ENCODE measurements at places on chromosomes 2 and 18.

DNA sequence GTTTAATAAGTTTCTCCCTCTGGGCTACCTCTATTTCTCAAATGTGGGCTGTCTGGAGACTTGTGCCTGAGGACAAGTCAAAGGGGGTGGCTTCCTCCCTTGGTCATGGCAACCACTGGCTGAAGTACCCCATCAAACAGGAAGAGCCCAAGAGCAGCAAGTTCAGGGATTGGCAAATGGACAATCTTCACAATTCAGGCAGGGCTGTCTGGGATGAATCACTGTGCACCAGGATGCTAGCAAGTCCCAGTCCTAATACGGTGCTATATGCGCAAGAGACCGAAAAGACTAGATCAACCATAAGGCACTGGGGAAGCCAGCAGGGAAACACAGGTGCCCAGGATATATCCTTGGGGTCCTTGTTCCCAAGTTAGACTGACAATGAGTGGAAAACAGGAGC is 75.5 kb downstream of the ANTXR1 start:
- no peak for DNase-seq

- peak; percentile 40 for DNase-seq
These were observed 60.5 kb upstream of the PELI1 start for GRCh38 chr2:64204703-64205102.

DNA sequence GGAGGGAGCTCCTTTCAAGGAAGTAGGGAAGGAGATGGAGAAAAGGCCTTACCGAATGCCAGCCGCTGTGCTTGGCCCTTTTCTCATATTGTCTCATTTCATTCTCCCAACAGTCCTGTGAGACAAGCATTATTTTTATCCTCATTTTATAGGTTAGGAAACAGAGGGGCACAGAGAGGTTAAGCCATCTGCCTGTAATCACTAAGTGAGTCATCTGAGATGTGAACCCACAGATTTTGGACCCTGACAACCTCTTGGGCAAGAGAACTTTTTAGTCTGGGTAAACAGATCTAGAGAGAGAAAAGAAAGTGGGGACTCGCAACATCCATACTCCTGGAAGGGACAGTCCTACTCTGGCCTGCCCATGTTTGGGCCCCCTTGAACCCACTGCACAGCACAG is 91.7 kb upstream of the LCLAT1 start:
- DNase-seq = no peak

GRCh38 chr2:13558368-13558767 is 841.6 kb downstream of the TRIB2 start:
- DNase-seq = no peak

DNA sequence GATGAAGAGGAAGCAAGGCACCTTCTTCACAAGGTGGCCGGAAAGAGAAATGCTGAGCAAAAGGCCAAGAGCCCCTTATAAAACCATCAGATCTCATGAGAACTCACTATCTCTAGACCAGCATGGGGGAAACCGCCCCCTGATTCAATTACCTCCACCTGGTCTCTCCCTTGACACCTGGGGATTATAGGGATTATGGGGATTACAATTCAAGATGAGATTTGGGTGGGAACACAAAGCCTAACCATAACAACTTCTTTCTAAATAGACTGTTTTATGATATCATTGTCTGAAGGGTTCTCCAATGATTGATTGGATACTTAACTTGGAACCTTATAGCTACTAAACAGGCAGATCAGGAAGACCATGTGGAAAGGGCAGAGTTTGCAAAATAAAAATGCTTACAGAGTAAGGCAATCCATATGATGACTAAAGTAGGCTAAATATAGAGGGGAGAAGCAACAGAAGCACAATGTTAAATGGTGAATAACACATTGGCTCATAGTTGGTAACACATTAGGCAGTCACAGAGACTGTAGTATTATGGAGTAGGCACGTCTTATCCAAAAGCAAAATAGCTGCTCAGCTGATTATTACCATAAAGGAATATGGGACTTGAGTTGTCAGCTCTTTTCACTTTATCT is 179.0 kb downstream of the BARD1 start:
- DNase-seq = no peak

DNA sequence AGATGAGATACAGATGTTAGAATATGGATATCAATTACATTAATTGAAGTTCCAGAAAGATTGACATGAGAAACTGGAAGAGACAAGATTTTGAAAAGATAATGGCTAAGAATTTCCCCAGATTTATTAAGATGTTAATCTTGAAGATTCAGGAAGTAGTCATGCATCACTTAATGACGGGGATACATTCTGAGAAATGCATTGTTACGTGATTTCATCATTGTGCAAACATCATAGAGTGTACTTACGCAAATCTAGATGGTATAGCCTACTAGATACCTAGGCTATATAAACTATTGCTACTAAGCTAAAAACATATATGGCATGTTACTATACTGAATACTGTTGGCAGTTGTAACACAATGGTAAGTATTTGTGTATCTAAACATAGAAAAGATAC is 6.8 kb upstream of the CHMP3 start:
- no peak for DNase-seq

DNA sequence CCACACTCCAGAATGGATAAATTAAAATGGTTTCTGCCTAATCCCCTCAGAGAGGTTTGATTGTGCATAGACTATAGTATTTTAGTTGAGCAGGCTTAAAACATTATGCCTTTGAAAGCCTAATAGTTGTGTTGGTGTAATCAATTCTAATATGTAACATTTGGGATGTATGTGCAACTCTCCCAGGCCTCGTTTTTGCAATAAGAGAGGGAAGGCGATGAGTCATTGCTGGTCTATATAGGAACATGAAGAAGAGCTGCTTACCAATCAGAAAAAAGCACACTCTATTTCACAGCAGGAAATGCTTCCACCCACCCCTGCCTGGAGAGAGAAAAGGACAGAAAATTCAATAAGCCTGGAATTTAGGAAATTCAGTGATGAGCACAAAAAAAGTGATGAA is 1424.0 kb upstream of the PIK3C3 start:
- DNase-seq = no peak

GRCh38 chr18:38115201-38115600 is 549.6 kb upstream of the CELF4 start:
- DNase-seq = no peak

DNA sequence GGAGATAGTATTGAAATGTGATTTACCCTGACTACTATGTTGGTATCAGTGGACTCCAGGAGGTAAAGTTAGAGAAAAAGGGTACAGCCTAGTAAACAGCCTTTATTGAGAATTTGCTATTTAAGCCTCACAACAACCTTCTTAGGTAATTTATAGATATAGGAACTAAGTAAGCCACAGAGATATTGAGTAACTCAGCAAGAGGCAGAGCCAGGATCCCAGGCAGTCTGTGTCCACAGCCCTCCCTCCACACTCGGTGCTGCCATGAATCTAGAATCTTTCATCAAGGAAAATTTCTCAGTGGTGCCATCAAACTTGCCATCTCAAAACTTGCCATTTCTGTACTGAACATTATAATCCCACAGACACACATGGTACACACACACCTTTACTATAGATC is 170.9 kb downstream of the CAPN13 start:
- DNase-seq = no peak

DNA sequence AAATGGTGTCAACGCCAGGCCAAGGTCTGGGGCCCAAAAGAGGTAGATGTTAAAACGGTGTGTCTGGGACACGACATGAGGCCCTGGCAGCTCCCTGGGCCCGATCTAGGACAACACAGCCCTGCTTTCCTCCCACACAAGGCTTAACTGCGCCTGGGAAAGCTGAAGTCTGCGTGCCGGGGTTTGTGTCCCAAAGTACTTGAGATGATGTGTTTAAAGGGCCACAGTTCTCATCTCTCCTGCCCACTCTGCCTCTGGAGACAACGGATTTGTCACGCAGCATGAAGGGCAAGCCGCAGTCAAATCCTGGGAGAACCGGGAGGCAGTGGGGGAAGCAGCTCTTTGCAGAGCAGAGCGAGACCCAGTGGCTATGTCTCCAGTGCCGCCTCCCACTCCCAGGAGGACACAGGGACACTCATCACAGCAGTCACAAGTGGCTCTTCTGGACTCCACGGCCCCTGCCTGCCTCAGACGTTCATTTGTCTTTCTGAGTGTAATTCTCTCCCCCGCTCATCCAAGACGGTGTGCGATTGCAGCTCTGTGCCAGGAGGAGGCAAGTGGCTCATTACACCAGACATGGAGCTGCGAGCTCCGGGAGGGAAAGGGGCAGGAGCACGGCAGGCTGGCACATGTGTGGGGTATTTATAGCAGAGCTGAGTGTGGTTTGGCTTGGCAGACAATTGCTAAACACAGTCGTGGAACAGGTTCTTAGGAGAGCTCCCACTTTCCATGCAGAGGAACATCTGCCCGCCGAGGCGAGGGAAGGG is 57.7 kb upstream of the SEMA4C start:
- no peak for DNase-seq

DNA sequence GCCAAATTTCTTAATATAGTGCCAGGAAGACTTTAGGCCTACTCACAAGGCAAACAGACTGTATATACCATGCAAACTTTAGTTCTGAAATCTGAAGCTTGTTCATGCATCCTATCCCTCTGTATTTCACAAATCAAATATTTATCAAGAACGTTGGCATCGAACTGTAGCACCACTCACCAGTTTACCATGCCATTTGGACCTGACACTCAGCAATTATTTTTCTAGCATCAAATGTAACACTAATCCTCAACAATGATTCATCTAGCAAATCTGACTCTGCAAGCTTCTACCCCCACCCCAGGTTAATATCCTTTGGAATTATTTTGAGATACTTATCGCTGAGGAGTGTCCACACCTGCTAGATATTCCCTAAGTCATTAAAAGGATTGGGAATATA is 1506.6 kb downstream of the LRP1B start:
- DNase-seq = no peak

DNA sequence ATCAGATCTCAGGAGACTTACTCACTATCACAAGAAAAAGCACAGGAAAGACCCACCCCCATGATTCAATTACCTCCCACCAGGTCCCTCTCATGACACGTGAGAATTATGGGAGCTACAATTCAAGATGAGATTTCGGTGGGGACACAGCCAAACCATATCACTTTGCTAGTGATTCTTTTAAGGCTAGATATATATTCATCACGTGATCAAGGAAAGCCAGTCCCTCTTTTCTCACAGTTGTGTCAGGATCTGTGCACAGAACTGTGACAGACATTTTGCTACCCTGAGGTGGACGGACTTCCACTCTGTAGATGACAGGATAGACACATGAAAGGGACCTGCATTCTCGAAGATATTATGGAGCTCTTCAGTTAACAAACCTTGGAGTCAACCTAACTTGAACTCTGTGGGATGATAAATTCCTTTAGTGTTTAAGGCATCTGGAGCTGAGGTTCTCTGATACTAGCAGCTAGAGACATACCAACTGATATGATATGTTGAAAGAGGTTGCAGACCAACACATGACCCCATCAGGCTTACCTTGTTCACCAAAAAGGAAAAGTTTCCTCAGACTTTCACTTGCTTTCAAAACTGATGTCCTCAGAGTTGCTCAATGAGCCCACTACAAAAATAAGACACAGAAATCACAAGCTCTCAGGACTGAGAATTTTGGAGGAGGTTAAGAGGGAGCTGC is 66.3 kb upstream of the SCG2 start:
- DNase-seq = no peak

DNA sequence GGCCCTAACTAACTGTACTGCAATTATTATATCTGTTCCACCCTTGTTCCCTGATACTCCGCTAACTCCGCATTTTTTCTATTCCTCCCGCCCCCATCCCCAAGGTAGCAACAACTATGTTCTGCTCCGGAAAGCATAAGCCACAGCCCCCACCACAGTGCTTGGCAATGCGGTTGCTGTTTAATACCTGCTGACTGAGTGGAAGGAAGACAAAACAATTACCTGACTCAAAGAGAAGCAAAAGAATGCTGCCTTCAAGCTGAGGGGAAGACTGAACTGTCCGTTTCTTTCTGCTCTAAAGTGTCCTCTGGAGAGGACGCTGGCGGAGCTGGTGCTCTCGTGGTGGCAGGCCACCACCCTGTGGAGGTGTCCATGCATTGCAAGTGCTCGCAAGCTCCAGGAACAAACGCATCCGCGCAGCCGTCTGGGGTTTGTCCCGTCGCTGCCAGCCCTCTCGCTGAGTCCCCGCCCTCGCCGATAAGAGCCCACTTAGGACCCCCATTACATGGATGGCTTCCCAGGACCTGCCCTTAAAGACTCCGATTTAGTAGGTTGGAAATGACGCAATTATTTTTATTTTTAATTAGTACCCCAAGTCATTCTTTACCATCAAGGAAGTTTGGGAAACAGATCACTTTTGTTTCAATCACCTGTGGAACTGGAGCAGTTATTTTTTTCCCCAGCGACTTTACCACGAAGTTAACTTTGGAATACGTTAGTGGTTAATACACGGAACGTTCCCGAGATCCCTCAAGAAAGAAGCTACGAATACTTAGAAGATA is 1.6 kb upstream of the MYL12A start:
- peak; percentile 74 for DNase-seq

DNA sequence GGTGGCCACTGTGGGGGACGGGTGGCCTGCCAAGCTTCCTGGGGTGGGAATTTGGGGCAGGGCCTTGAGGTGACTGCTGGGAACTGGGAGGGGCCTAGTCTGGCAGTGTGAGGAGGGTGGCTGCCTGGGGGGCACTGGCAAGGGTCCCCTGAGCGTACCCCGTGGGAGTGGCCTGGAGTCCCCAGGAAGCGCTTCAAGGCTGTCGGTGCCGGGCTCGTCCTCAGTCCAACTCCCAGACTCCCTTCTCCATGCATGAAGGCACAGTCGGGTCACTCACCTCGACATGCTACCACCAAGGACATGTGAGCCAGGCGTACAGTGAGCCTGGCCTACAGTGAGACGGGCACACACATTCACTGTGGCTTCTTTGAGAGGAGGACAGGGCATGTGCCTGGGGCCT is 105.3 kb downstream of the SMIM21 start:
- DNase-seq = no peak

GRCh38 chr2:176164611-176165369 is 7.7 kb downstream of the HOXD3 start:
- DNase-seq = no peak

GRCh38 chr2:50840341-50841124 is 191.4 kb downstream of the NRXN1 start:
- no peak for DNase-seq

DNA sequence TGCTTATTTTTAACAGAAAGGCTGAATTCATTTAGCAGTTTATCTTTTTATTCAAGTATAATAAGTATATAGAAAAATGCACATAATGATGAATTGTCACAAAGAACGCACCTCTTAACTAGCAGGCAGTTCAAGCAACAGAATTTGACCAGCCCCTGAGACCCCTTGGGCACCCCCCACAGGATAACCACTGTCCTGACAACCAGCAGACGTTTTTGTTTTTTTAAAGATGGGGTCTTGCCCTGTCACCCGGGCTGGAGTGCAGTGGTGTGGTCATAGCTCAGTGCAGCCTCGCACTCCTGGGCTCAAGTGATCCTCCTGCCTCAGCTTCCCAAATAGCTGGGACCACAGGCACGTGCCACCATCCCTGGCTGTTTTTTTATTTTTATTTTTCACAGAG is 14.0 kb downstream of the PRELID3A start:
- DNase-seq = no peak

- DNase-seq = no peak
These were observed 19.9 kb upstream of the TTN start for GRCh38 chr2:178827111-178827510.
